Heart right ventricle (tissue), 16 donors: ENCODE measurements at places on chromosomes 13 and 19.

DNA sequence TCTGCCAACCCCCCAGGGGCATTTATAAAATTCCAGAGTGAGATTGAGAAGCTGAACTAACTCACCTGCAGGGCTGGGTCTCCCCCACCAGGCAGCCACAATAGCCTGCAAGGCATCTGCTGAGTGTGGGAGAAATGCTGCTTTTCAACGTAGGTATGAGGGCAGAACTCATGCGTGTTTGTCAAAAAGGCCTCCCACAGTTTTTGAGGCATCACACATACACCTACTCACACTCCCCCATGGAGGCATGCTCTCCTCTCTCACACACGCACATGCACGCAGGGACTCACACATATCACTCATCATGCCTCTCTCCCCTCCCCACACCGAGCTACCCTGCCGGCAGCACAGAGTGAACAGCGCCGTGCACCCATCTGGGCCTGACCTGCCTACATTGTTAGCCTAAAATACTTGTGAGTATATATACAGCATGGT, 390.5 kb downstream of the FGF9 start:
- DNase-seq: no peak

DNA sequence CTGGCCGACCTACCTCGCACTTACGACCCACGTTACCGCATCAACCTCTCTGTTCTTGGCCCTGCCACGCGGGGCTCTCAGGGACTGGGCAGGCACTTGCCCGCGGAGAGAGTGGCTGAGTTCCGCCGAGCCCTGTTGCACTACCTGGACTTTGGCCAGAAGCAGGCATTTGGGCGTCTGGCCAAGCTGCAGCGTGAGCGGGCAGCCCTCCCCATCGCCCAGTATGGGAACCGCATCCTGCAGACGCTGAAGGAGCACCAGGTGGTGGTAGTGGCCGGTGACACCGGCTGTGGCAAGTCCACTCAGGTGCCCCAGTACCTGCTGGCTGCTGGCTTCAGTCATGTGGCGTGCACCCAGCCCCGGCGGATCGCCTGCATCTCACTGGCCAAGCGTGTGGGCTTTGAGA, 4.2 kb downstream of the DHX34 start:
- DNase-seq: peak; percentile 41

GRCh38 chr13:22201375-22201925, 530.6 kb downstream of the FGF9 start:
- DNase-seq: no peak

- no peak for DNase-seq
Measured at GRCh38 chr13:113489171-113489548, 1.4 kb downstream of the DCUN1D2 start.

DNA sequence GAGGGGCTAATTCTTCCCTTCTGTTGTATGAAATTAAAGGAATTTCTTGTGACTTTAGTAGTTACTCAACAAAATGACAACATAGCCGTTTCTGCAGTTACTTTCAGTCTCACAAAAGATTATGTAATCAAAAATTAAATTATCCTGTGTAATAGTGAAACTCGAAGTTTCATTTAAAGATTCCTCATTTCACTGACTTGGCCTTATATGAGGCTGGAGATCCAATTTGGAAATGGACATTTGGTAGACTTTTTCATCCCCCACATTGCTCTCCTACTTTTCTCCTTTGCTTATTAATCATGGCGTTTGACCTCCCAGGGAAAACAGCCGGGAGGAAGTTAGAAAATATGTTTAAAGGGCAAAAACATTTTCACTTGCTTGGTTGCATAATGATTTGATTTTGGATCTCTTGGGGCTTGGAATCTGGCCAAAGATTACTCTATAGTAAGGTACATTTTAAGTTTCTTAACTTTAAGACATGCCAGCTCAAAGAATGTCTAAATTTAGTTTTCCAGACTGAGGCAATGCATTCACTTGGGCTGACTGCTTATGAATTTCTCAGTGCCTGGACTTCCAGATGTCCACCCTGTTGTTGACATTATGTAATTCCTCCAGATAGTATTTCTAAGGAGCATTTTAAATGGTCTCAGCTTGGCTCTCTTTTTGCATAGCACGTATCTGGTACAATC, 1364.9 kb upstream of the MIR17HG start:
- no peak for DNase-seq

DNA sequence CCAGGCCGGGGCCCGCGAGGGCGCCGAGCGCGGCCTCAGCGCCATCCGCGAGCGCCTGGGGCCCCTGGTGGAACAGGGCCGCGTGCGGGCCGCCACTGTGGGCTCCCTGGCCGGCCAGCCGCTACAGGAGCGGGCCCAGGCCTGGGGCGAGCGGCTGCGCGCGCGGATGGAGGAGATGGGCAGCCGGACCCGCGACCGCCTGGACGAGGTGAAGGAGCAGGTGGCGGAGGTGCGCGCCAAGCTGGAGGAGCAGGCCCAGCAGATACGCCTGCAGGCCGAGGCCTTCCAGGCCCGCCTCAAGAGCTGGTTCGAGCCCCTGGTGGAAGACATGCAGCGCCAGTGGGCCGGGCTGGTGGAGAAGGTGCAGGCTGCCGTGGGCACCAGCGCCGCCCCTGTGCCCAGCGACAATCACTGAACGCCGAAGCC, 3.3 kb downstream of the APOE start:
- DNase-seq: no peak

DNA sequence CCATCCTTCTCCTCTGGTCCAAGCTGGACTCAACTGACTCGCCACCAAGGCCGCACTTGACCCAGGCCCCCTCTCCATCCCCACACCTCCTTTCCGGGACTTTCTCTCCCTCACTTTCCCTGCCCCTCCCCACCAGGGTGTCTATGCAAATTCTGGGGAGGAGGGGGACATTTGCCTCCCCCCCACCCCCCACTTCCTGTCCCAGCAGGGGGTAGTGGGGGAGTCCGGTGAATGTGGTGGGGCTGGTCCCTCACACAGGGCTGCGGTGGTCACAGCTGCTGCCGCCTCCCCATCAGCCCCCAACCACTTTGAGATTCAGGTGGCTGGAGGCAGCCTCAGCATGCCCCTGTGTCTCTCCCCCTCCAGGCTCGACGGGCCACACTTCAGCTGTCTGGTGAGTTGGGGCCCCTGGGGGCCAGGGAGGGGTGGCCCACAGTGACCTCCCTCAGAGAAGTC, 870 bp downstream of the SPIB start:
- no peak for DNase-seq

DNA sequence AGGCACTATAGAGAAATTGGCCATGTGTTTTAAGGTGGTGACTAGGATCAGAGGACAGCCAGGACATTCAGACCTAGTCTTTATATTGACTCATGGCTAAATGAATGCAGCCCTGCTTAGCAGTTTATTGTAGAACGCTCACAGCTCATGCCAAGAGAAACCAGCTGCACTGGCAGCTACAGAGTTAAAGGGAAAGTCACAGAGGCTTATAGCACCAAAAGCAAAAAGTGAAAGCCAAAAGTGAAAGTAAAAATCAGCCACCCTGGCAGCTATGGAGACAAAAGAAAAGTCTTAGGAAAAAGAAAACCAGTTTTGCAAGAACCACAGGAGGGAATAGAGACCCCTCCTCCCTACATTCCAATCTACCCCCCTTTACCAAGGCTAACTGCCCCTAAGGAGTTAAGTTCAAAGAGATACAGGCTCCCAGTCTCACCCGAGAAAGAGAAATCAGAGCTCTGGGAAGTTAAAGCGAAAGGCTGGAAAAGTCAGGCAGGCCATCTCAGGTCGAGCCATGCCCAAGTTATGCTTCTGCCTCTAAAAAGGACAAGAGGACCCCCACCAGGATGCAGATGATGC, 99.0 kb downstream of the ZNF429 start:
- DNase-seq: no peak

DNA sequence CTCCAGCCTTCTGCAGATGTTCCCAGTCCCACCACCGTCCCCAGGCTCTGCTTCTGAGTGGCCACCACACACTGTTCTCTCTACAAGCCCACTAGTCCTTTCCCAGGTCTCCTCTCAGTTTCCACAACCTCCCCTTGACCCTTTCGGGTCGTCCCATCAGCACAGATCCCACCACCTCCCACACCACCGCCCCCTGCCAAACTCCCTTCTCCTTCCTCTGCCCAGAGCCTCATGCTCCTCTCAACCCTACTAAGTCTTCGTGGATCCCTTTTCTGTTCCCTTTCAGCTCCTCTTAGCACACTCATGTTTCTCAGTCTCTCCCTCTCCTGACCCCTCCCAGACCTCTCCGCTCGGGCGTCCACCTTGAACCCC, 1.9 kb downstream of the NAPA start:
- no peak for DNase-seq

GRCh38 chr13:108911807-108912206, 282.4 kb downstream of the MYO16 start:
- DNase-seq: no peak

DNA sequence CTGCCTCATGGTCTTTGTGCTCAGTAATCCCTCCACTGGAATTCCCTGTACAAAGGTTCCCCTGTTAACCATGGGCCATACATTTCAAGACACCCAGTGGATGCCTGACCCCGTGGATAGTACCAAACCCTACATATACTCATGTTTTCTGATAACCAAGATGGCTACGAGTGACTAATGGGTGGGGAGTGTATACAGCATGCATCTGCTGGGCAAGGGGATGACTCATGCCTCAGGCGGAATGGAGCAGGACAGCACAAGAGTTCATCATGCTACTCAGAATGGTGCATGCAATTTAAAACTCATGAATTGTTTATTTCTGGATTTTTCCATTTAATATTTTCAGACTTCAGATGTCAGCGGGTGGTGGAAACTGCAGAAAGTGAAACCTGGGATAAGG, 13.3 kb upstream of the FGF9 start:
- DNase-seq: no peak

DNA sequence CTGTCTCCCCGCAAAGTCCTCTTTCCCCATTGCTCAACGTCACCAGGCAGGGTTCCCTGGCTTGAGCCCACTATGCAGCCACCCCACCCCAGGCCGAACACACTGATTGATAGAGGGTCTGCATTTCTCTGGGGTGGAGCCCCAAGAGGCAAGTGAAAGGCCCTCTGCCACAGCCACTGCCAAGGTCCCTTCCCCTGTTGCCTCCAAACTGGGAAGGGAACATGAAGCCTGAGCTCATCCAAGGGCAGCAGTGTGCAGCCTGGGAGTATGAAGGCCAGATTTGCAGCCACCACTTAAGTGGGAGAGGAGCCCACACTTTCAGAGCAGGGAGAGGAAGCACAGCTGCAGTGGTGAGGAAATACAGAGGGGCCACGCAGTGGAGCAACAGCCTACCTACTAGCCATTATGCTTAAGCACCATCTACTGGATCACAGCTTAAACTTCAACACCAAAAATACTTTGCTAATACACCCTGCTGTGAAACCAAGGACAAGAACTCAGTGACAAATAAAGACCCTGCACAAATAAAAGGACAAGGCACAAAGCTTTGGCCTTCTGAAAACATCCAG, 48.6 kb downstream of the UBL3 start:
- no peak for DNase-seq

DNA sequence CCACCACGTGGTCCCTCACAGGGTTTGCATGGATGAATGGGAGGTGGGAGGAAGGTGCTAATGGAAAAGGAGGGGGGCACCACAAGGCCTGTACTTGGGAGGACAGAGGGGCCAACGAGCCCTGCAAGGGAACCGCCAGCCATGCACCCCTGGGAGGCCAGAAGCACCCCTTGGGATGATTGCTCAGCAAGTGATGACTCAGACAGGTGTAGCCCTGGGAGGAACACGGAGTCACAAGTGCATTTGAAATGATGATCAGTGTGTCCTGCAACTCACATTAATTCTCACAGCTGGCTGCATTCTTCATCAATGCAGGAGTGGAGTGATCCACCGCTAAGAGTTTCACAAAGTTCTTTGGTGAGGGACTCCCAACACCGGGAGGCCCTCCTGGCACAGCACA, 82.8 kb upstream of the ZNF254 start:
- DNase-seq: no peak

DNA sequence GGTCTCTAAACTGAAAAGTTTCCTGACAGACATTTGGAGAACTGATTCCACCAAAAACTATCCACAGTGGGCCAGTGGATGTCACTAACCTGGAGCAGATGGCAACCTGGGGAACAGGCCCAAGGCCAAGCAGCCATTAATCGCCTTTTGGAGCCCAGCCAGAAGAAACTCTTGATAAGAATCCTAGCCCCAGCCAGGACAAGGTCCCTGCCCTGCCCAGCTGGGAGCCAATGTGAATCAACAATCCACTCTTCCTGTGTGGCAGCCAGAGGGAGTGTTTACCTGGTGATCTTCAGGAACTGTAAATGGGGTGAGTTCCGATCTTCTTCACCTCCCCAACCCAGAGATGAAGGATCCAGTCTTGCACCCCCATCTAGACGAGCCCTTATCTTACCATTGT, 14.5 kb upstream of the IGSF23 start:
- DNase-seq: no peak

DNA sequence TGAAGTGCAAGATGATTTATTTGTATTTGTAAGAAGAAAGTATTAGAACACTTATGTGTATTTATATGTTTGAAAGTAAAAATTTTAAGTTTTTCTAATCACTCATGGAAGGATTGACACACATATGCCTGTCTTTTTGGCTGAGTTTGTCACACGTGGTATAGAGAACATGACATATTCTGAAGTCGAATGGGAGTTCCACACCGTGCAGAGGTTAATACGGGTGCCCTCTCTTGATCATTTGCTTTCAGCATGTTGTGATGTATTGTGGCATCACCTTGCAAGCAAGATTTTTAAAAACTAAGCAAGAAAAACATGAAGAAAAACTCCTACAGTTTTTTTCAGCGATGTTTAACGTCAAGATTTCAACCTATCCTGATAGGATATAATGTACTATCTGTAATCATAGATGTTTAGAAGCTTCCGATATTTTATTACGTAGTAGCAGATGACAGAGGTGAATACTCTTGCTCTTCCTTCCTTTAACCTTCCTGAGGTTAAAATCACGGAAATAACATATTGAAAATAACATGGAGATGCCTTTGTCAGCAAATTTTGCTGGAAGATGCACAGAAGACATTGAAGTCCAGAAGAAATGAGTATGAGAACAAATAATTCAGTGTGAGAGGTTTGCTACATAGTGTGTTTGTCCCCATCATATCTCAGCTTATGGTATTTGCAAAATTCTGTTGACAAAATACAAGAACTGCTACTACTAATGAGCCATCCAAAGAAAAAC, 231.4 kb downstream of the LMO7 start:
- DNase-seq: no peak

- no peak for DNase-seq
Measured at GRCh38 chr19:33815380-33816340, 19.0 kb downstream of the KCTD15 start.

- peak; percentile 59 for DNase-seq
Measured at GRCh38 chr19:1315470-1316166, 29.9 kb downstream of the EFNA2 start.

GRCh38 chr13:37123337-37123736, 17.9 kb upstream of the CSNK1A1L start:
- DNase-seq: no peak

GRCh38 chr19:16901491-16902175, 12.8 kb downstream of the F2RL3 start:
- no peak for DNase-seq

DNA sequence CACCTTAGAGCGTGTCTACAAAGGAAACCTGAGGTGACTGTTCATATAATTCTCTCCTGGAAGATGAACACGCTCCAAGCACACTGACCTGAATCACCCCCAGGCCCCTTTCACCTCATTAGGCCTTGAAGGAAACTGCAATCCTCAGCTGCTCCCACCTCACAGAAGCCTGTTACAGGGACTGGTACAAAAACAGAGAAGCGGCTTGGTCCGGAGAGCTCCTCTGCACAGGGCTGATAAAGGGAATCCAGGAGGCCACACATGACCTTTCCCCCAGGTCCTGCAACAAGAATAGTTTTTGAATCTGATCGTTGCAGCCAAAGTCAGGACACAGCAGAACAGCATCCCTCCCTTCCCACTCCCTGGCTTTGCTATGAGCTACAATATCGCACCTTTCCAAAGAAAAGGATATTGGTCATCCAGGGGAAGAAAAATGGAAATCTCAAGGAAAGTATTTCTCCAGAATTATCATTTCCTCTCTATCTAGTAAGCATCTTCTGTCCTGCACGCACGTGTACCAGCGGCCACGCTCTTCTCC, 666.7 kb downstream of the UQCRFS1 start:
- no peak for DNase-seq
